ENCODE measurements at places on chromosomes 1 and 21. TPM values are rescaled to one million over a fixed set of nuclear protein-coding genes. Genes with fewer than 3 reads are reported as not detected.

Gene AIRE
- not detected for total RNA-seq

Gene LCE3B
- not detected for total RNA-seq

Gene KCNK2
- total RNA-seq = 0.27 TPM

DNA sequence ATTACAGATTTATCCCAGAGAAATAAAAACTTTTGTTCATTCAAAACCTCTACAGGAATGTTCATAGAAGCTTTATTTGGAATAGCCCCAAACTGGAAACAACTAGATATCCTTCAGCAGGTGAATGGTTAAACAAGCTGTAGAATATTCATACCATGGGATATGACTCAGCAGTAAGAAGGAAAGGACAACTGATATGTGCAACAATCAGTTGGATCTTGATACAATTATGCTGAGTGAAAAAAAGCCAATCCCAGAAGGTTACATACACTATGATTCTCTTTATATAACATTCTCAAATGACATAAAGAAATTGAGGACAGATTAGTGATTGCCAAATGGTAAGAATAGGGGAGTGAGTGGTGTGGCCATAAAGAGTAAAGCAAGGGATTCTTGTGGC is 376.7 kb downstream of the S1PR1 start:
- no peak for DNase-seq

Measured in Right ventricle myocardium superior (tissue), 1 donor.